ENCODE measurements at places on chromosomes 11 and 22.

DNA sequence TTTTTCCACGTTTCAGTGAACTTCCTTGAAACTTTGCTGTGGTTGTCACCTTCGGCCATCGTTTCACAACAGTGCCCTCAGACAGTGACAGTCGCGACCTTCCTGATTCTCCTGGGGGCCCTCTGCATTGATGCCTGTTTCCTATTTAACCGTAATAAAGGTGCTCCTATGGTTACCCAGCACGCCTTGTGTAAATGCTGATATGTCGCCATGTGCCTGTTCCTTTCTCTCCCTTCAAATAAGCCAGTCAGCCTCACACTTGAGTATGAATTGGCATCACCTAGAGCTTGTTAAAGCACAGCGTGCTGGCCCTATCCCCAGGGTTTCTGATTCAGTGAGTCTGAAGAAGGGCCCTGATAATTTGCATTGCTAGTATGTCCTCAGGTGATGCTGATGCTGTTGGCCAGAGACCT is 104.8 kb downstream of the MICAL2 start:
- DNase-seq: no peak

DNA sequence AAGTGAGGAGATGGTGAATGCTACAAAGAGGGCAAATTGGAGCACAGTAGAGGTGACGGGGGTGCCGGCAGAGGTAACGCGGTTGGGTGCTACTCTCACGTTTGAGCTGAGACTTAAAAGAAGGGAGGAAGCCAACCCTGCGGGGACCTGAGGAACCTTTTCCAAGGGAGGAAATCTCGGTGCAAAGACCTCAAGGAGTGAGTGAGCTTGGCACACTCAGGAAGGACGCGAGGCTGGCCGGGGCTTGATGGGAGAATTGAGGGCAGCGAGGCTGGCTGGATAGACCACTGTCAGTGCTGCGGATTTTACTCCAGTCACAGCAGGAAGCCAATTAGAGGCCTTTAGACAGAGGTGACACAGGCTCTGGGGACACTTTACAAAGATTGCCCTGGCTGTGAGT is 25.0 kb downstream of the TSKU start:
- no peak for DNase-seq

GRCh38 chr11:59009661-59010060 is 70.4 kb downstream of the GLYATL1 start:
- no peak for DNase-seq

- DNase-seq: no peak
Observed at GRCh38 chr11:118876286-118876685, 7.4 kb upstream of the CXCR5 start.

- DNase-seq: no peak
Observed at GRCh38 chr11:120012245-120012644, 125.7 kb downstream of the TRIM29 start.

DNA sequence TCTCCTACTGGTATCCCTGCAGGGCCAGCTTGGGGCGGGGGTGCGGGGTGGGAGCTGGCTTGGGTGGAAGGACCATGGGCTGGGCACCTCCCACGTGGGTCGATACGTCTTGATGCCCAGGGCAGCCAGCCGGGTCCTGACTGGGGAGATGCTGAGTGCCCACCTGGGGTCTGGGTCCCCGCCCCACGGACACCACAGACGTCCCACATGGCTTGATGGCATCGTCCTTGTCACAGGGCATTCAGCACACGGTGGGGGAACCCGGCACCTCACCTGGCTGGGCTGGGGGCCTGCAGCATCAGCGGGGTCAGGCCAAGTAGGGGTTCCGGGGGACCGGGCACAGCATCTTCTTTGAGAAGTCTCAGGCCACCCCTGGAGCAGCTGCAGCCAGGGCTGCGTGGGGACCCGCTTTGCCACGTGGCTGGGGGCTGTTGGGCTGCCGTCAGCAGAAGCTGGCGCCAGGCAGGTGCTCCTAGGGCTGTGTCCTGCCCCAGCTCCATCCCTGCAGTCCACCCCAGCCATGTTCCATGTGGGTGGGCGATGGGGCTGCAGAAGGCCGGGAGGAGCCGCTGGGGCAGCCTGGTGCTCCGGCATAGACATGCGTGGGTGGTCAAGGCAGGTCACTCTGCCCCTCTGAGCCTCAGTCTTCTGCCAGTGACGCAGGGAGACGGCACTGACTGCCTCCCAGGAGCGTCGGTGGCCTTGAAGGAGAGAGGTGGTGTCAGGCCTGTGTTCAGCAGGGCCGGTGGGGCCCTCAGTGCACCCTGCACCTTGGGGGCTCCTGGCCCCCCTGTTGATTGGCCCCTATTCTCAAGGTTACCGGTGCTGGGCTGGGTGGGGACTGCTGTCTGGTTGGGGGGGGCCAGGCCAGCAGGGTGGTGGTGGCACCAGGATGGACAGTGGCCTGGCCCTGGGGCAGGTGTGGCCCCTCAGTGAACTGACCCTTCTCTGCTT is 8.4 kb downstream of the SELENOO start:
- no peak for DNase-seq

DNA sequence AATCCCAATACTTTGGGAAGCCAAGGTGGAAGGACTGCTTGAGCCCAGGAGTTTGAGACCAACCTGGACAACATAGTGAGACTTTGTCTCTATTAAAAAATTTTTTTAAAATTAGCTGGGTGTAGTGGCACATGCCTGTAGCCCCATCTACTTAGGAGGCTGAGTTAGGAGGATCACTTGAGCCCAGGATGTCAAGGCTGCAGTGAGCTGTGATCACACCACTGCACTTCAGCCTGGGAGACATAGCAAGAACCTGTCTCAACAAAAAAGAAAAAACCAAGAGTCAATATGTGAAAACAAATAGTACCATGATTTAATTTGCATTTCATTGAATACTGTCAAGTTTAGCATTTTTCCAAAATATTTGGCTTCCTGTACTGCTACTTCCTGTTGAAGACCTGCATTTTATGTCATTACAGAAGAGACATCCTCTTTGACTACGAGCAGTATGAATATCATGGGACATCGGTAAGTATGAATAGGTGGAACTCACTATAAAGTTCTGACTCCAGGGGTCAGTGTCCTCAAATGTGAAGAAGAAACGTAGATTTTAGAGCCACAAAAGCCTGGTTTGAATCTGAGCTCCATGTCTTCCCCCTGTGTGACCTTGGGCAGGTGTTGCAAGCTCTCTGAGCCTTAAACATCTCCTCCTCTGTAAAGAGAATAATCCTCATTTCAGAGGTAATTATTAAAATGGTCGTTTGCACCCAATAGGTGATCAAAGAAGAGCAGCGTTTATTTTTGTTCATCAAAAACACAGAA is 16.0 kb downstream of the CDC45 start:
- DNase-seq: peak; percentile 23

GRCh38 chr11:68012843-68013610 is 2.9 kb downstream of the ALDH3B1 start:
- peak; percentile 95 for DNase-seq

DNA sequence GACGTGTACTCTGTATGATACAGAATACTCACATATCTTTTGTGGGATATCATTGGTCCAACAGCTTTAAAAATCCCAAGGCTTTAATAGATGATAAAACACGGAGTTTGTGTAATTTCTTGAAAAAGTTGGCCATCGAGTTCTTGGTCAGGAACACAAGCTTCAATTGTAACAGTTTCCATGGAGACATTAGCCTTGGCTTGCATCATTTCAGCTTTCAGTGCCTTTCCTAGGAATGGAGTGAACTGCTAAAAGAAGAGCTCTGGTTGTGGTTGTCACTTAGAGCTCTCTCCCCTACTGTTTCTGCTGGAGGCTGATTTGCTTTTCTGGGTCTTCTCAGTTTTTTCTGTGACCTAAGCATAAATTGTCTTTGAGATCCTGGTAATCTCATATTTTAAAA is 14.2 kb downstream of the BMAL1 start:
- no peak for DNase-seq

GRCh38 chr11:108632041-108632704 is 32.7 kb upstream of the DDX10 start:
- peak; percentile 67 for DNase-seq

- DNase-seq: no peak
Observed at GRCh38 chr11:66251809-66252208, 16.6 kb upstream of the RAB1B start.

- peak; percentile 72 for DNase-seq
Observed at GRCh38 chr22:28600546-28601143, 79.0 kb downstream of the TTC28 start.

GRCh38 chr22:17910561-17911311 is 113.6 kb downstream of the MICAL3 start:
- DNase-seq: peak; percentile 91

DNA sequence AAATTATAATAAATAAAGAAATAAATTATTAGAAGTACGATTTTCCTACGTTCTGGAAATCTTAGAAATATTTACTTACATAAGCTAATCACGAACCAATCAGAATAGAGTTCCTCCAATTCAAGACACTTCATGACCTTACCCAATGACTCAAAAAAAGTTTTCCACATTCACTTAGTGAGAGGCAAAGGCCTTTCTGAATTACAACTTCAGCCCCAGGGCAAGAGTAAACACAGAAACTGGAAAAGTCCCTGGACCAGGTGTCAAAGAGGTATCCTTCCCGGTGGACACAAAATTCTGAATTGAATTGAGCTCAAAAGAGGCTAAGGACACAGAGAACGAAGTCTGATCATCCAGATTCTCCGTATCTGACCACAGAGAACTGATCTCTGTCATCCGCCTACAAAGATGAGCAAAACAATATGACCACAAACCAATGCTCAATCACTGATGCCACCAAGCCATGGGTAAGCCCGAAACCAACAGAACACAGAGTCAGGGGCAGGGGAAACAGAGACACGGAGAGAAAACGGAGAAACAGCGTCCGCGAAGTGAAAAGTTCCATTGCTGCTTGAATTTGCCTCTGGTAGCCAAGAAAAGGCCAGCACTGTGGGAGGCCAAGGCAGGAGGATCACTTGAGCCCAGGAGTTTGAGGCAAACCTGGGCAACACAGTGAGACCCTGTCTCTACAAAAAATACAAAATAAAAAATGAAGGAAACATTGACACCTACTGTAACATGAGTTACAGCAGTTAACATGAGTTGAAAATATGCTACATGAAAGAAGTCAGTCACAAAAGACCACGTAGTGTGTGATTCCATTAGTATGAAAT is 6.8 kb downstream of the BID start:
- DNase-seq: no peak

- DNase-seq: peak; percentile 89
Observed at GRCh38 chr11:1882265-1883238, 9.1 kb downstream of the PRR33 start.

DNA sequence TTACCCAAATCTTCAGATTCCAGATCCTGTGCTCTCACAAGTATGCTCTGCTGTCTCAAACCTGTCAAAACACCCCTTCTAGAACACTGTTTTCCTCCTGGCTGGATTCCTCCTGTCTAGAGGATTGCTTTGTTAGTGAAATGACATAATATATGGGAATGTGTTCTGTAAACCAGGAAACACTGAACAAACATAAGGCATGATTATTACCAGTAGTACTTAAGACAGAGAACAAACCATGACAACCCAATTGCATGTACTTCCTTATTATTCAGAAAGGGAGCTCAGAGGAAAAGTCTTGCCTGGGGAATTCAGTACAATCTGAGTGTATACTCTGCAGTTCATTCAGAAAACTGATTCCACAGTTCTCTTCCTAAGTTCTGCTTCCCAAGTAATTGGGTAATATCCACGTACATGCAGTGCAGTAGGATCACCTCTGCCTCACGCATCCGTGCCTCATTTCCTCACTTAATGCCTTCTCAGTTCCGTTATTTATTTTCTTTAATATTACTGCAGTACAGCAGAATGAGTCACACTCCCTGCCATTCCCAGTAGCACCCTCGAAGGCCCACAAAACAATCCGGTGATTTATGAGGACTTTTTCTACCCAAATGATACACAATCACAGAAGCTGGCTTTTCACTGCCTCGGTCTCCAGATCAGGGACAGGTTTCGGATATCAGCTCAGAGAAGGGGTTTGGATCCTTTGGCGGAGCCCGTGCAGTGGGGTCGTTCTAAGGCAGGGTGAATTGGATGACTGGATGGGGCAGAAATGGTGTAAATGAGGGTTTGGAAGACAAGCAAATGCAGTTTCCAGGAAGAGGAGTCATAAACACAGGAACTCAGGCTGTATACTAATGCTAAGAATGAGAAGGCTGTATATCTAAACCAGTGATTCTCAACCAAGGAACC is 896.9 kb downstream of the KCNA4 start:
- DNase-seq: peak; percentile 86

- DNase-seq: no peak
Observed at GRCh38 chr22:27335102-27335660, 466.4 kb downstream of the MN1 start.

- DNase-seq: no peak
Observed at GRCh38 chr22:27329131-27329850, 472.3 kb downstream of the MN1 start.

GRCh38 chr11:13341026-13341425 is 63.4 kb downstream of the BMAL1 start:
- DNase-seq: no peak

GRCh38 chr11:102716527-102716926 is 8.2 kb downstream of the MMP8 start:
- no peak for DNase-seq

GRCh38 chr11:31005202-31005601 is 364.3 kb downstream of the DCDC1 start:
- no peak for DNase-seq

DNA sequence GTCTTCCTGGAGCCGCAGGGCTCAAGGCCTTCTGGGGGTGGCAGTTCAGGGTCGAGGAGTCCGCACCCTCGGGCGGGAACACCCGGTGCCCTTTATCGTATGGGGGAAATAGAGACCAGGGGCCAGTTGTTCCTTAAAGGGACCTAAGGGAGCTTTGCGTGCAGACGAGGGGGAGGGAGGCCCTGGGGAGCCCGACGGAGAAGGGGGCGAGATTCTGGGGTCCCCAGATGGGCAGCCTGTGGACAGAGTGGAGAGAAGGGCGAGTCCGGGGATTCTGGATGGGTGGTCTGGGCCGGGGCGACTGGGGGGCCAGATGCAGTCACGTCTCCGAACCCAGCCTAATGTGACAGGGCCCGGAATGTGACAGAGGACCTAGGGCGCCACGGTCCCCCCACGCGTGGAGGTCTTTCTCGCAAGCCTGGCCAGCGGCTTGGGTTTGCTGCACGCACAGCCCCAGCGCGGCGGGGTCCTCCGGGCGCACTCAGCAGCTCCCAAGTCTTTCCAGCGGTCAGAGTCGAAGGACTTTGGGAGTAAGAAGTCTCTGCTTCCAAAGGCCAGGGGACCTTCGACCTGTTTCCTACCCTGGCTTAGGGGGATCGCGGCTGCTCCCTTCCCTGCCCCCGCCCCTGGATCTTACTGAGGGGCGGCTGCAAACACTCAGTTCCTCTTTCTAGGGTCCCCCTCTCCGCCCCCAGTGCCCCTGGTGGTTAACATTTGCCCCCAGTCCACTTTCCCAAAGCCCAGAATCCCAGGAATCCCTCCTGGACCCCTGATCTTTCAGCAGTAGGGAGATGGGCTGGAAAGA is 547 bp downstream of the TUBA8 start:
- DNase-seq: no peak

GRCh38 chr11:11813288-11813962 is 28.3 kb upstream of the USP47 start:
- DNase-seq: peak; percentile 94
